ENCODE measurements at places on chromosomes 6 and 20. TPM values are rescaled to one million over a fixed set of nuclear protein-coding genes. Genes with fewer than 3 reads are reported as not detected.
A peak's percentile ranks its signal among the peaks of the same experiment; 100 is the strongest.

DNA sequence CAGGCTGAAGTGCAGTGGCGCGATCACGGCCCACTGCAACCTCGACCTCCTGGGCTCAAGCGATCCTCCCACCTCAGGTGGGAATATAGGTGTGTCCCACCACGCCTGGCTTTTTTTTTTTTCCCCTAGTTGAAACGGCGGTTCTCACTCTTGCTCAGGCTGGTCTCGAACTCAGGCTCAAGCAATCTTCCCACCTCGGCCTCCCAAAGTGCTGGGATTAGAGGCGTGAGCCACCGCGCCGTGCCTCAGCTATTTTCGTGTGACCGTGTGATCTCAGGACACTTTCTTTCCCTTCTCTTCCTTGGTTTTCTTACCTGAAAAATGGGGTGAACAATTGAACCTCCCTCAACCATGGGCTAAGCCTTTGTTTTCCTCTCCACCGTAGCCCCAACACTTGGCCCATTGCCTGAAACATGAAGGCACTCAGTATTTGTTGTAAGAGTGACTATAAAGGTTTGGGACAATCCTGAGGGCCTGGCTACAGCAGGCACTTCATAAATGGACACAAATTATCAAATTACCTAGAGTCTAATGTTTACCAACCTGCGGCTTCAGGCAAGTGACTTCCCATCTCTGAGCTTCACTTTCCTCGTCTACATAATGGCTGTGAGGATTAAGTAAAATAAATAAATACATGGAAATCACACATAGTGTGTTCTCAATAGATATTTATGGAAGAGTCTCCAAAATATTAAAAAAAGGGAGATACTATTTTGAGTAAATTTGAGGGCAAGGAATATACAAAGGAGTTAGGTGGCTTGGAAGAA is 31.4 kb upstream of the ID1 start:
- DNase-seq, result peak; percentile 38

- no peak for DNase-seq
Observed at GRCh38 chr6:170347091-170347490, 40.5 kb downstream of the FAM120B start.

- no peak for DNase-seq
Observed at GRCh38 chr6:42021847-42022754, 28.2 kb upstream of the TAF8 start.

Gene PCIF1
- total RNA-seq, result 39.8 TPM

Gene ZNF311
- total RNA-seq, result 2.2 TPM

All from Calu3 (cell line).